Glutamatergic neuron (in vitro differentiated cells): ENCODE measurements at places on chromosomes 5 and 9.

DNA sequence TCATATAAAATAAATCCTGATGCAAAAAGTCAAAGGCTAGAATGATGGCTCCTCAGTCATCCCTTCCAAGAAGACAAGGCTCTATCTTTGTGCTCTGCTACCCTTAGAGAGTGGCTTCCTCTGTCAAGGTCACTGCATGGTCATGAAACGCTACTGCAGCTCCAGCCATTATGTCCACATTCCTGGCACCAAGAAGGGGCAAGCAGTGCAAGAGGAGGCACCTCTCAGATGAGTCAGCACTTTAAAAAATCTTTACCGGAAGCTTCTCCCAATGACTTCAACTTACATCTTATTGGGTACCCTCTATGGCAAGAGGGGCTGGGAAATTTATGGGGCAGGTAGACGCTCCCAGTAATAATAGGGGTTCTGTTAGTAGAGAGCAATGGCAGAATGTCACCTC is 129.5 kb upstream of the CPEB4 start:
- peaks cover 4% of the 10 kb centered on the region for H3K27me3 ChIP-seq
- H3K36me3 ChIP-seq, result no peaks in the 10 kb centered on the region
- H3K27ac ChIP-seq, result no peak overlapping the region
- DNase-seq, result no peak
- H3K4me1 ChIP-seq, result peaks cover 37% of the 10 kb centered on the region

DNA sequence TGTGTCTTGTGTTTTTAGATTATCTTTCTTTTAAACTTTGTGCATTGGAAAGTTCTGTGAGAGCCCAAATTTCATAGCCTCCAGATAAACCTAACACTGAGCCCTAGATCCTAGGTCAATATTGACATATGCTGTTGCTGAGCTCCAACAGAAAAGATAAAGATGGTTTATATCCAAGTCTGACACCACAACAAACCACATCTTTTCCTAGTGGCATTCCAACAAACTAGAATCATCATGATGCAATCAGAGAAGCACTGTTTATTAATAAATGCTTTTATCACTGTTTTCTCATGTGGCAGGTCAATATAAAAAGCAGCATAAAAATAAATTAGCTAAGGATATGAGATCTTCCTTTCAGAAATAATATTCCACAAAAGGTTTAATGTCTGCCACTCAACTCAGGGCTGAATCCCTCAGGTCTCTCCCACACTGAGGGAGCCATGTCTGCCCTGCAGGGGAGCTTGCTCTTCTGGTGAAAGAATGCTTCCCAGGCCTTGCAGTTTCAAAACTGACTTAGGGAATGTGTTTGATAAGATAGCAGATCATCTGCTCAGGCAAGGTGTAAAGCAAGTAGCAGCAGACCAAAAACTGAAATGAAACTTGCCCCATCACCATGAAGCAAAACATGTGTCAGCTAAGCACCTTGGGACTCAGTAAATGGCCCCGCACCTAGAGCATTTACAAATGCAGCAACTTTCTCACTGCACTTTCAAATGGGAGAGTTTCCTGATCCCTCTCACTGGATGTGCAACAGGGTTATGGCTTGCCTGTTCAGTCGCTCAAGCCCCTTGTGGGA is 493.0 kb downstream of the AGTPBP1 start:
- H3K36me3 ChIP-seq, result no peaks in the 10 kb centered on the region
- no peak for DNase-seq
- no peak overlapping the region for H3K4me3 ChIP-seq
- no peak overlapping the region for H3K27ac ChIP-seq
- H3K4me1 ChIP-seq, result peaks cover 7% of the 10 kb centered on the region

DNA sequence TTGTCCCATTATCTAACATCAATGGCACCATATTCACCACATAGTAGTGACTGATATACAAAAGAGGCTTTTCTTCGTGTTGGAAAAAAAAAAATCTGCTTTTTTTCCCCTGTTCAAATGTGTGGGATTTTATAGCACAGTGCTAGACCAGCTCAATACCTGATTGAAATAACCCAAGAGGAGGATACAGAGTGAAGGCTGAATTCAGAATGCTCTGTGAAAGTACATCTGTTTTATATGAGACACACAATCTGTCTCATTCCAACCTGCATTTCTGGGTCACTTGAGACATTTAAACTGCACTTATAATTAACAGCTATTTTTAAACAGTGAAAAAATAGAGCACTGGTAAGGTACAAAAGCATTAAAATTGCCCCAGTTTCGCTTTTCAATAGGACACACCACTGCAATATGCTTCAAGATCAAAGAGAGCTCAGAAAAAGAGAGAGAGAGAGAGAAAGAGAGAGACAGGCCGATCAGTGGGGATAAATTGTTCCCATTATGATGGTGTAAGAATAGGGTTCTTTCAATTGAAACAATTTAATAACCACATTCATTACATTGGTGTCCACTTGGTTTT is 179.3 kb downstream of the NR2F1-AS1 start:
- no peak overlapping the region for H3K4me3 ChIP-seq
- no peak overlapping the region for H3K27ac ChIP-seq
- no peaks in the 10 kb centered on the region for H3K27me3 ChIP-seq
- DNase-seq, result no peak
- H3K4me1 ChIP-seq, result peaks cover 8% of the 10 kb centered on the region
- no peaks in the 10 kb centered on the region for H3K36me3 ChIP-seq

GRCh38 chr9:87671925-87672324 is 54.0 kb upstream of the CTSL start:
- H3K36me3 ChIP-seq, result peaks cover 13% of the 10 kb centered on the region
- H3K27ac ChIP-seq, result peak overlapping the region; percentile 28
- peaks cover 5% of the 10 kb centered on the region for H3K4me1 ChIP-seq
- H3K27me3 ChIP-seq, result peaks cover 12% of the 10 kb centered on the region
- no peak overlapping the region for H3K4me3 ChIP-seq

- no peak for DNase-seq
- no peaks in the 10 kb centered on the region for H3K4me1 ChIP-seq
- no peak overlapping the region for H3K27ac ChIP-seq
- H3K36me3 ChIP-seq, result no peaks in the 10 kb centered on the region
- H3K27me3 ChIP-seq, result no peaks in the 10 kb centered on the region
- H3K4me3 ChIP-seq, result no peak overlapping the region
Measured at GRCh38 chr5:41827792-41828191, 42.4 kb downstream of the OXCT1 start.

DNA sequence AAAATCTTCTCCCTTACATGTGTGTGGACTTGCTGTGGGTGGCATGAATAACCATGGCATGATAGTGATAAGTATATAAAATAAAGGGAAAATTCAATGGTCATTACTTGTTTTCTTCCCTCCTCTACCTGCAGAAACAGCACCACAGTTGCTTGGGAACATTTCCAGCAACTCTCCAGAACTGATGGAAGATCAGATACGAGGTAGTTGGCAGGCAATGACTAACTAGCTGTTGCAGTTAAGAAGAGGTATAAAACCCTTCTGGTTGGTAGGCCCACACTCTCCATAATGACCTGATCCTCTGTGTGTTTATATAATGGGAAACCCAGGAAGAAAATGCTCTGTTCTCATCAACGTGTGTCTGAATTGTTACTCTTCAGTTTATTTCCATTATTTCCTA is 185.9 kb downstream of the SYK start:
- no peaks in the 10 kb centered on the region for H3K4me1 ChIP-seq
- no peak overlapping the region for H3K4me3 ChIP-seq
- H3K27ac ChIP-seq, result no peak overlapping the region
- no peak for DNase-seq
- no peaks in the 10 kb centered on the region for H3K27me3 ChIP-seq

DNA sequence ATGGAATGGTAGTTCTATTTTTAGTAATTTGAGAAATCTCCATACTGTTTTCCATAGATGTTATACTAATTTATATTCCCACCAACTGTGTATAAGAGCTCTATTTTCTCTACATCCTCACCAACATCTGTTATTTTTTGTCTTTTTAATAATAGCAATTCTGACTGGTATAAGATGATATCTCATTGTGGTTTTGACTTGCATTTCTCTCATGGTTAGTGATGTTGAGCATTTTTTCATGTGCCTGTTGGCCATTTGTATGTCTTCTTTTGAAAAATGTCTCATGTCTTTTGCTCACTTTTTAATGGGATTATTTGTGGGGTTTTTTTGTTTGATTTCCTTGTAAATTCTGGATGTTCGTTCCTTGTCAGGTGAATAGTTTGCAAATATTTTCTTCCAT is 154.4 kb downstream of the ZSWIM6 start:
- H3K27ac ChIP-seq, result no peak overlapping the region
- peaks cover 6% of the 10 kb centered on the region for H3K36me3 ChIP-seq
- peaks cover 4% of the 10 kb centered on the region for H3K27me3 ChIP-seq
- H3K4me1 ChIP-seq, result peaks cover 2% of the 10 kb centered on the region
- no peak overlapping the region for H3K4me3 ChIP-seq

DNA sequence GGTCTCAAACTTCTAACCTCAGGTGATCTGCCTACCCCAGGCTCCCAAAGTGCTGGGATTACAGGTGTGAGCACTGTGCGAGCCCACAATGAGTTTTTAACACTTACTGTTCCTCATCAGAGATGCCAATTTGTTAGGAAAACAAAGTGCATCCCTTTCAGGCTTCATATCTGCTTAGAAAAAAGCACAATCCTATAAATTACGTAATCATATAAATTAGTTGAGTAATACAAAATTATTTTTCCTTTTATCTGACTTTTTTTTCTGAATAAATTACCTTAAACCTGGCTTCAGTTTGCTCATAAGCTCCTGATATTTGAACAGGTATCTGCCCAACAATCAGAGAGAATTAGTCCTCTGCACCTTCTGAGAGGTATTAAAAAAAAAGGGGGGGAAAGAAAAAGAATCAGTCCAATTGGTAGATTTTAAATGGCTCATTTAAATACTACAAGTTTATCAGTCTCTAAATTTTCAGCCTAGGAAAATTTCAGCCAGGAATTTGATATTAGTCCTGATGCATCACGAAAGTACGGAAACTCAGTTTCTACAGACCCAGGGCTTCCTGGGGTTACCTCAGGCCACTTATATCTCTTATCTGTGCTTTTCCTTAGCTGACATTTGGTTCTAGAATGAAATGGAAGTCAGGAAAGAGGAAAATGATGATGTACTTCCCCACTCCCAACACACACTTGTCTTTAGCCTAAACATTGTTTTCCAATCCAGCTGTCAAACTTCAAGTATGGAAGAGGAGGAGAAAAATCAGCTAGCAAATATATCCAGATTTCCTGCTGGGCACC is 26.8 kb downstream of the ITGA1 start:
- no peak for DNase-seq
- H3K4me3 ChIP-seq, result no peak overlapping the region
- no peaks in the 10 kb centered on the region for H3K36me3 ChIP-seq
- H3K27me3 ChIP-seq, result no peaks in the 10 kb centered on the region

GRCh38 chr5:5270958-5271785 is 131.0 kb downstream of the ADAMTS16 start:
- DNase-seq, result peak; percentile 28
- H3K4me1 ChIP-seq, result peaks cover 6% of the 10 kb centered on the region
- no peak overlapping the region for H3K4me3 ChIP-seq
- H3K27ac ChIP-seq, result no peak overlapping the region
- no peaks in the 10 kb centered on the region for H3K36me3 ChIP-seq

GRCh38 chr5:54736003-54736797 is 218.6 kb downstream of the SNX18 start:
- peaks cover 6% of the 10 kb centered on the region for H3K36me3 ChIP-seq
- H3K4me1 ChIP-seq, result peaks cover 21% of the 10 kb centered on the region
- DNase-seq, result no peak
- H3K27ac ChIP-seq, result no peak overlapping the region
- H3K27me3 ChIP-seq, result peaks cover 2% of the 10 kb centered on the region

DNA sequence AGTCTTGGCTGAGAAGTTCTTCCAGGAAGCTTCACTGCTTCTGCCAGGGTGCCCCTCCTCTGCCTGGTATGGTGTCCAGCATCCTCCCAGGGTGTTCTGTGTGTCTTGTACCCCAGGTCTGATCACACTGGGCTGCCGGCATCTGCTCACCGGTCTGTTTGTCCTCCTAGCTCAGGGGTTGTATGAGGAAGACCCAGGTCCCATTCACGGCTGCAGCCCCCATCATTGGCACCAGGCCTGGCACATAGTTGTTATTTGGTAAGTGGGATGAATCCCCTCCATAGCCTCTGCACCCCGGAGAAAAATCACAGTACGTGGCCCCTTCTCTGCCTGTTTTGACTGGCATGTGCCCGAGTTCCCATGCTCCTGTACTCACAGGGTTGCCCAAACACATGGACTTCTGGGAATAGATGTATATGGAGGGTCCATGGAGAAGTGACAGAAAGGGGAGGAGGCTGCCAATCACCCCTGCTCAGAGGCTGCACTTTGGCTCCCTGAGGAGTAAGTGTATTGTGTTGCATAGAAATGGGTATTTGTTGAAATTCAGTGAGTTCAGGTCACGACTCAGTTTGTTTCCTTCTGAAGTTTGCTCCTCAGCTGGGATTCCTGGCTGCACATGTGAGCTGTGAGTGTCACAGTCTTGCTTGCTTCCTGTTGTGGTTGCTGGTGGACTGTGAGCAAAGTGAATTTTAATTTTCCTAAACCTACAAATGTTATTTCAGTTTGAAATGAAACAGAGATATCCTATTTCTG is 96.2 kb downstream of the HSPA4 start:
- H3K27me3 ChIP-seq, result peaks cover 9% of the 10 kb centered on the region
- H3K36me3 ChIP-seq, result peaks cover 14% of the 10 kb centered on the region
- DNase-seq, result no peak
- H3K4me3 ChIP-seq, result no peak overlapping the region
- no peak overlapping the region for H3K27ac ChIP-seq

DNA sequence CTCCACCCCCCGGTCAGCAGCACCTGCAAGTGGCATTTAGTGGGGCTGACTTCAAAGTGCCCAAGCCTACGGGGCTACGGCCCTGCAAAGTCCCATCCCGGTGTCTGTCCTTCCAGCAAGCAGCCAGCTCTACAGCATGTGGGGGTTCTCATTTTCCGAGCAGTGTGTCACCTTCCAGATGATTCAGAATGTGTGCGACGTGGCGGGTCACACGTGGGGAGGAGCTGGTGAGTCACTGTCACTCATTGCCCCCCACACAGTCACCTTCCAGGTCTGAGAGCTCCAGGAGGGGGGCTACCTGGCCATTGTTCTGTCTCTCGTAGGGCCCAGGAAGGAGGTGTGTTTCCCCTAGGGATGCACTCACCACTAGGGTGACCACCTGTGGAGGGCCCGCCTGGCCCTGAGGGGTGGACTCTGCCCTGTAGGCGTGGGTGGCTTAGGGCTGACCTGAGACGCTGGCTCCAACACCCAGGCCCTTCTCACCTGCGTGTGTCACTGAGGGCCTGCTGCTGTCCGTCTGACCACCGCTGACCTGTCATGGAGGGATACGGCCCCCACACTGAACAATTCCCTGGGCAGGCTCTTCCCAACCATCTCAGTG is 70.2 kb downstream of the SEMA4D start:
- peaks cover 6% of the 10 kb centered on the region for H3K36me3 ChIP-seq
- peaks cover 23% of the 10 kb centered on the region for H3K4me1 ChIP-seq
- peaks cover 10% of the 10 kb centered on the region for H3K27me3 ChIP-seq
- DNase-seq, result no peak

- no peak within 1 kb of the TSS for H3K27ac ChIP-seq
- peaks cover 6% of the 10 kb centered on the region for H3K4me1 ChIP-seq
- no peak within 1 kb of the TSS for H3K4me3 ChIP-seq
- no peak for DNase-seq
- H3K36me3 ChIP-seq, result no peaks in the 10 kb centered on the region
Measured at GRCh38 chr9:136095070-136096058, at the start of gene NACC2. Gene NACC2, minus strand, starts transcription at chr9:136095289. Its CDS starts 44,768 bp downstream, at chr9:136050521.

GRCh38 chr5:82784521-82784920 is 292.7 kb downstream of the TMEM167A start:
- no peaks in the 10 kb centered on the region for H3K4me1 ChIP-seq
- DNase-seq, result no peak
- H3K36me3 ChIP-seq, result no peaks in the 10 kb centered on the region
- H3K27me3 ChIP-seq, result no peaks in the 10 kb centered on the region
- no peak overlapping the region for H3K4me3 ChIP-seq

GRCh38 chr5:6703806-6704205 is 9.4 kb upstream of the TENT4A start:
- no peaks in the 10 kb centered on the region for H3K36me3 ChIP-seq
- DNase-seq, result no peak
- peaks cover 4% of the 10 kb centered on the region for H3K27me3 ChIP-seq
- H3K27ac ChIP-seq, result no peak overlapping the region
- no peaks in the 10 kb centered on the region for H3K4me1 ChIP-seq
